ENCODE measurements at places on chromosomes 6 and 20.

- no peak for DNase-seq
These were observed 59.0 kb upstream of the EEF1A1 start for GRCh38 chr6:73579851-73580246.

DNA sequence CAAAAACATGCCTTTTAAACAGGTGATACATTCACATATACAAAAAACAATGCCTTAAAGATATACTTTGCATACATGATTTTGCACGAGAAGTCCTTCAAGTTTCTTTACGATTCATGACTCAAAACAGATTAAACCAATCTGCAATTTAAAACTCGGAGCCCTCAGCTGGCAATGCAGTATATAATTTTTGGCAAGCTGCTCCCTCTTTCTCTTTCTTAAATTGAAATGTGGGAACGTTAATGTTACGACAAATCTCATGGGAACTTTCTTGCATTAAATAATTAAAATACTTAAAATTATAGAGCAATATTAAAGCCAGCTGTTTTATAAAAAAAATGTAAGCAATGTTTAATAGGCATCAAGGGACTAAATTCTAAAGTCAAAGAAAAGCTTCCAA, 334.6 kb downstream of the ESR1 start:
- no peak for DNase-seq

- peak; percentile 28 for DNase-seq
These were observed 43.6 kb downstream of the REPS1 start for GRCh38 chr6:138944412-138944811.

DNA sequence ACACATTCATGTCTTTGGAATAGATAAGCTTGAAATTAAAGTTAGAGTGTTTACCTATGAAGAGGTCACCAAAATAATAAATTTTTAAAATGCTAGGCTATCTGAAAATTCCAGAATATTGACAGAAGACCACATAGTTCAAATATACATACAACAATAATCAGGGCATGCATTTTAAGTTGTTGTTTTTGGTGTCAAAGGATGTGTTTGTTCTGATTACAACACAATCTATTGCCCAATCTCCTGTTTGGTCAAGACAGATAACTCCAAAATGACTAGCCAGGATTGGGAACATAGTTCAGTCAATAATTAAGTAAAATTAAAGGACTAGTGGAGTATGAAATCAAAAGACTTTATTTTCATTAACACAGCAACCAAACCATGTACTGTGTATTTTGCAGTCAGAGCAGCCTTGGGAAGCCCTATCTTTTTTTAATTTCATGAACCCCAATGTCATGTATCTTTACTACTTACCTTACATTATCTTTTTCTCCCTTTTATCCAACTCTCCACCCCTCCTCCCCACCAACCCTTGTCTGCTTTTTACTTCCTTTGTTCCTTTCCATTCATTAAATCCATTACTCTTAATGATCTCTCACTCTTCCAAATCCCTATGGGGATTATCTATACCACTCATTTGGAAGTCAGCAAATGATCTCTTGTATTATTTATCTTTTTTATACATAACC, 111.2 kb downstream of the CDK19 start:
- peak; percentile 3 for DNase-seq

DNA sequence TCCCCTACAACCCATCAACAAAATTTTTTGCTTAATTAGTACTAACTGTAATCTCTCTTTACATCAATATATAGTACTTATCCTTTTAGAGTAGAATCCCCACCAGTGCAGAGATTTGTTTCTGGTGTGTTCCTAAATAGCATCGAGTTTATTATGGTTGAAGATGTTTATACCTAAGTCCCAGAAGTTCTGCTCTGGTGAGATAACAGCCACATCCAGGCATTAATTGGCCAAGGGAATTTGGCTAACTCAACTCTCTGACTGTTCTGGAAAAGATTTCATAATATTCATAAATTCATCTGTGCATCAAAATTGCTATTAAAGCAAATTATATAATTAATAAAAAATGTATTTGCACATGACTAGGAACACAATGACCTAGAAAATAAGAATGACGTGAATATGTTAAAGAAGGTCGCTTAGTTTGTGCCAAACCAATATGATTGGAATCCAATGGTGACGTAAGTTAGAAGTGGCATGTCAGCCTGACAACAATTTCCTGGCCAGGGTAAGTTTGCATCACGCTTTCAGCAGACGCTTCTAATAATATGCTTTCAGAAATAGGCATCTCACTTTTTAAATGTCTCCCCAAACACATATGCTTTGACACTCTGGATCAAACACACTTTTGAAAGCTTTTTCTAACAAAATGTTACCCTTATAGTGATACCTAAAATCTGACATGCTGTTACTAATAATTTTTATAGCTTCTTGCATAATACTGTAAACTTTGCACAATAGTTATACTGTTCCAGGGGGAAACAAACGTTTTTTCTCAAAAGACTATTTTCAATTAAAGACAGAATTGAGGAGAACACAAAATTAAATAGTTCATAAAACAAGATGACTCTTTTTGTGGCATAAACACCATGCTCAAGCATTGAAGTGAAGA, 236.7 kb downstream of the TENT5A start:
- peak; percentile 50 for DNase-seq

DNA sequence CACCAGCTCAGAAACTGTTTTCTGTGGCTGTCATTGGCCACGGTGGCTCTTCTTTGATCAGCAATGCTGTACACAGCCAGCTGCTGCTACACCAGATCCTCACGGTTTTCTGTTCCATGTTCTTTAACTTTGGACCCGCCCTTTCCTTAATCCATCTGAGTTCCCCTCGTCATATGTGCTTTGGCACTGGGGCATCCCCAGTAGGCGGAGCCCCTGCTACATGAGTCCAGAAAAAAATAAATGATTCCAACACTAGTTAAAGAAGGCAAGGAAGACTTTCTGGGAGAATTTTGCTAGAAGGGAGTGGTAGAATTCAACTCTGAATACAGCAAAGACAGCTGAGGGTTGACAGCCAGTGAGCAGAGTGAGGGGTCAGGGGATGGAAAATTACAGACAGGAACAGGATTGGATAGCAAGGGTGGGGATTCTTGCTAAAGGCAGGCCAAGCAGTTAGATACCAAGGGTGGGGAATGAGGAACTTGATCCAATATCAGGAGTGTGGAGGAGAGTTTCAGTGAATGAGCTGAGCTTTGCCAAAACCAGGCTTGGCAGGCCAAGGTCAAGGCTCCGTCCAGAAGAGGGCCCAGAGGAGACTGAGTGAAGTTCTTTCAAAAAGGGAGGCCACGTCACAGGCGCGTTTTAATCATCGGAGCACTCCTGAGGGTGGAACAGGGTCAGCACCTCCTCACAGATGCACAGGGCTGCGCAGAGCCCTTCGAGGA, 391.8 kb downstream of the CDH4 start:
- no peak for DNase-seq

GRCh38 chr6:34615574-34616226, 59.6 kb upstream of the SPDEF start:
- no peak for DNase-seq

- peak; percentile 40 for DNase-seq
These were observed 89.8 kb upstream of the PAX1 start for GRCh38 chr20:21615617-21616080.

GRCh38 chr6:8082954-8083858, 19.0 kb upstream of the BLOC1S5 start:
- DNase-seq: no peak

- DNase-seq: no peak
These were observed 141.8 kb upstream of the TENT5A start for GRCh38 chr6:81894306-81894705.

DNA sequence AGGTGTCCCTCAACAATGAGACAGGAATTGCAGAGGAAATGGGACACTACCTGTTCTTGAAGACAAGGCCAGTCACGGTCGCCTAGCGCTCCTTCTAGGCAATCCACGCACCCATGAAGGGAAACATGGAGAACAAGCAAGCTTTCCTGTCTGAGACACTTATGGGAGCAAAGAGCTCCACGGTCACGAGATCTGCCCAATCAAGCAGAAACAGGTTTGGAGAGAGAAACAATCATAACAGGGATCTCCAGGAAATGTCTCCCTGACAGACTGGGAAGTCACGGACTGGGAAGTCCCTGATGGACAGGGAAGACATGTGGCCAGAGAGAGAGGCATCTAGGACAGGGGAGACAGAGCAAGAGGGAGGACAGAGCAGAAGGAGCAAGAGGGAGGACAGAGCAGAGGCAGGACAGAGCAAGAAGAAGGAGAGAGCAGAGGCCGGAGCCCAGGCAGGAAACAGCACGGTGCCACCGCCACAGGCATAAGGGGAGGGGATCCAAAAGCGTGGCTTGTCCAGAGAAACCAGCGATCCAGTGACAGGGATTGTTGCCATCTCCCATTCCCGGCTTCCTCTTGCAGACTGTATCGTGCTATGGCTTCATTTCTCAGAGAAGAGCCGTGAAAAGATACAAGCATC, 167.8 kb upstream of the ZNF337 start:
- DNase-seq: no peak

DNA sequence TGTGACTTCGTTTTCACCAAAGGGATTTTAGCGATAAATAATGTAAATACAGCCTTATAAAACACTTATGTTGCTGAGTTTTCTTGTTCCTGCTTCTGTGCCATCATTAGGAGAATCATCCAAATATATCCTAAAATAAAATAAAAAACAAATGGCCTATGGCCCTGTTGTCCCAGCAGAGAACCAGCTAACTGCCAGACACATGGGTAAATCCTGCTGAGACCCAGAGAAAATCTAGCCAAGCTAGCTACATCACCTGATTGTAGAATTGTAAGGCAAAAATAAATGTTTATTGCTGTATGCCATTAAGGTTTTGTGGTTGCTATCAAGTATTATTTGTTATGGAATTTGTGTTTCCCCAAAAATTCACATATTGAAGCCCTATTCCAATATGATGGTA, 631.2 kb upstream of the SYNCRIP start:
- DNase-seq: no peak
